ENCODE measurements at places on chromosomes 12 and 14.

- DNase-seq, result peak; percentile 75
Measured at GRCh38 chr12:48977290-48978281, 536 bp upstream of the WNT1 start.

GRCh38 chr14:52767058-52767833, 24.2 kb downstream of the GNPNAT1 start:
- no peak for DNase-seq

GRCh38 chr12:45973526-45973925, 16.8 kb downstream of the SCAF11 start:
- DNase-seq, result no peak

DNA sequence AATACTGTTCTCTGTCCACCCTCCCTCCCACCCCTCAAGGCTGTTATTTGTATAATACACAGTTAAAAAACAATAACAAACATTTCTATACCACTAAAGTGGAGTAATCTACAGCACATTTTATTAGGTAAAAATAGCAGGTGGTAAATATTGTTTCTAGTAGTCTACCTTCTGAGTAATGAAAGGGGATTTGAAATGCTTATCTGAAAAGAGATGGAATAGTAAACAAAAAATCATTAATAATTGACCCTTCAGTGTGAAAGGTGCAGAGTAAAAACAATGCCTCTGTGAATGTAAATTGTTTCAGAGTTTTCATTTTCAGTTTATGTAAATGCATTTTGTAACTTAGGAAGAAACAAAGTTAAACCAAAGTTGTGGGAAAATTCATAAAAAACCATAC, 321.2 kb downstream of the SLC16A7 start:
- DNase-seq, result no peak

GRCh38 chr12:54217774-54218241, 29.0 kb upstream of the SMUG1 start:
- DNase-seq, result no peak

GRCh38 chr14:96165493-96166436, 38.9 kb upstream of the BDKRB2 start:
- no peak for DNase-seq

GRCh38 chr12:131497966-131498365, 212.9 kb upstream of the SFSWAP start:
- DNase-seq, result no peak

Measured in activated CD4-positive, alpha-beta T cell treated with anti-CD3 and anti-CD28 coated beads, Interleukin-2, Interleukin-4, amounts not matched to agents 100 ng/mL and 50 ng/mL, durations not matched to agents 16 hours and 8 hours (primary cell).